ENCODE measurements at places on chromosomes 11 and 22.

- no peak for DNase-seq
Observed at GRCh38 chr11:77672264-77672663, 34.7 kb upstream of the CLNS1A start.

DNA sequence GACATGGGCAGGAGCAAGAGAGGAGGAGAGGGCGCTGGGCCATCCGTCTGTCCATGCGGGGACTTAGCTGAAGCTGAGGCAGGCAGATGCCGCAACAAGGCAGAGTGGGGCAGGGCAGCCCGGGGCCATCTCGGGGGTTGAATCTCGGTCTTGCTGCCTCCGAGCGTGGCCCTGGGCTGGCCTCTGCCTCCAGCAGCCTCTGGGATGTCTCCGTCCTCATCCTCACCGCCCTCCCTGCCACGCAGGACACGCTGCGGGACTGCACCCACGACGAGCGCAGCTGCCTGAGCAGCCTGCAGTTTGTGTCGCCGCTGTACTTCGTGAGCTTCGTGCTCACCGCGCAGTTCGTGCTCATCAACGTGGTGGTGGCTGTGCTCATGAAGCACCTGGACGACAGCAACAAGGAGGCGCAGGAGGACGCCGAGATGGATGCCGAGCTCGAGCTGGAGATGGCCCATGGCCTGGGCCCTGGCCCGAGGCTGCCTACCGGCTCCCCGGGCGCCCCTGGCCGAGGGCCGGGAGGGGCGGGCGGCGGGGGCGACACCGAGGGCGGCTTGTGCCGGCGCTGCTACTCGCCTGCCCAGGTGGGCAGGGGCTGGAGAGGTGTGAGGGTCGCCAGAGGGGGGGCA is 108.4 kb downstream of the CACNA1I start:
- no peak for DNase-seq

- no peak for DNase-seq
Observed at GRCh38 chr11:80239217-80239616, 798.4 kb upstream of the TENM4 start.

DNA sequence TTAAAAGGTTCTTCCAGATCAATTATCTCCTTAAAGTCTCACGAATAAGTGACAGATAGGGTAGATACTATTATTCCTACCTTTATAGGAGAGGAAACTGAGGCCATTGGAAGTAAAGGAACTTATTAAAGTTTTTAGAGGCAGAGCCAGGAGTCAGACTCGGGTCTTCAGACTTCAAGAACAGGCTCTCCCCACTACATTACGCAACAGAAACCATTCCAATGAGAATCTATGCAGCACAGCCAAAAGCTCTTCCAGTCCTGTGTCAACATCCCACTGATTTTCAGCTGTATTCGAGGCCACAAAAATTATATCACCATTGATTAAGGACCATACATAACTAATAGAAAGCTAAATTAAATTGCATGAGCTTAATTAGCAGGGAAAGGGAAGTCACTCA is 77.4 kb downstream of the RELT start:
- DNase-seq, result no peak

DNA sequence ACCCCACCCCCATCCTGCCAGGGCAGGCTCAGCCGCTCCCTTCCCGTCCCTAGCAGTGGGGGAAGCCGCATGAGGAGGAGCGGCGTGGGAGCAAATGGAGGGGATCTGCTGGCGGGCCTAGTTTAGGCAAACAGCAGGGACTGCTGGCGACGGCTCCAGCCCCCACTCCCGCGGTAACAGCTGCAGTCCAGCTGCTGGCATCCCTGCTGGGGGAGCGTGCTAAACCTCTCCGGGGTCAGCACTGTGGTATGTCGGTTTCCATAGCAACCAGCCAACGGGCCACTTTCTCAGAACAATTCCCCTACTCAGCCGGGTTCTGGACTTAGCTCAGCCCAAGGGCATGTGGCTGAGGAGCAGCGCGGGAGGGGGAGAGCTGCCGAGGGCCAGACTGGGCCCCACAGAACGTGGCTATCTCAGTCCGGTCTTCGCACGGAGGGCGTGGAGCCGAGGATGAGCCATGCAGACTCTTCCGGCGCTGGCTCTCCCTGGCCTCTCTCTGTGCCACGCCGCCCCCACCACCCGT is 98.8 kb downstream of the PKNOX2 start:
- peak; percentile 94 for DNase-seq

DNA sequence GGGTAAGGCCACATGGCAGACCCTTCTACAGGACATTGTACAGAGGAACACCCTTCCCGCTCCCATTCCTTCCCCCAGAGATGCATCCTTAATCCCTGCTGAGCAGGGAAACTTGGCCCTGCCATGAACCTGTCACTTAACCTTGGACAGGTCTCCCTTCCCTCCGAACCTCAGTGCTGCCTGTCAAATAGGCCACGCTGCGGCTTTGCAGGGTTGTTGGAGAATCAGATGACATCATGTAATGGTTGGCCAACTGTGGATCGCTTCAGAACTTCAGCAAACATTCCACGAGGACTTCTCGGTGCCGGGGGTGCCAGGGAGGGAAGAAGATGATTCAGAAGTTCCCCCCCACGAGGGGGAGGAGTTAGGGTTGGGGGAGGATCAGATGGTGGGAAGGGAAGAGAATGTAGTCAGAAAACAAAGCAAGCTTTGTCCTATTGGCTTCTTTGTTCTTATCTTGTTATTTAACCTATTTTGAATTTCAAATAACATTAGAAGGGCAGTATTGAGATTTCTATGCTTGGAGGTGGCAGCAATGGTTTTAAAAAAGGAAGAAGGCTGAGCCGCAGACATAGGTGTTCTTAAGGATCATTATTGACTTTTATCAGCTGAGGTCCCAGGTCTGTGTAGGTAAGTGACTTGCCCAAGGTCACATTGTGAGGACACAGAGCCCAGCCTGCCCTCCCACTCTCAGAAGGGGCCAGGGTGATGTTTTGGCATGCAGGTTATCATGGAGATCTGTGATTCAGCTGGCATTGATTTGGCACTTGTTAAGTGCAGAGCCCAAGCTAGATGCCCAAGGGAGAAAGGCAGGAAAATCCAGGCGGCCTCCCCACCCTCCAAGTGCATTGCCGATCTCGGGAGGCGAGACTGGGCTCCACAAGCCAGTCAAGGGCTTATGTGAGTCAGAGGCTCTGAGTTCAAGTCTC is 3.1 kb downstream of the CDC42EP1 start:
- DNase-seq, result no peak

DNA sequence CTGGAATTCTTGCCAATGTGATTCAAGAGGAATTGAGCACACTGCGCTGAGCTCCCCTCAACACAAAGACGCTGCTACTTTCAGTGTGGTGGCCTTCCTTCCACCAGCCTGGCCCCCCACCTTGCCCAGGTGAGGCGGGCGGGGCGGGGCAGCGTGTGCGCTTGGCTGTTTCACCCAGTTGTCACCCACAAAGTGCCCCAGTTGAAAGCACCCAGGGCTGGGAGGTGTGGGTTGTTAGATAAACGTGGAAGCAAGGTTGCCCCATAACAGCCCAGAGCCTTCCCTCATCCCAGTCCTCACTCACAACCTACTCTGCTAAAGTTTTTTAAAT is 43.1 kb downstream of the CACNG2 start:
- no peak for DNase-seq

DNA sequence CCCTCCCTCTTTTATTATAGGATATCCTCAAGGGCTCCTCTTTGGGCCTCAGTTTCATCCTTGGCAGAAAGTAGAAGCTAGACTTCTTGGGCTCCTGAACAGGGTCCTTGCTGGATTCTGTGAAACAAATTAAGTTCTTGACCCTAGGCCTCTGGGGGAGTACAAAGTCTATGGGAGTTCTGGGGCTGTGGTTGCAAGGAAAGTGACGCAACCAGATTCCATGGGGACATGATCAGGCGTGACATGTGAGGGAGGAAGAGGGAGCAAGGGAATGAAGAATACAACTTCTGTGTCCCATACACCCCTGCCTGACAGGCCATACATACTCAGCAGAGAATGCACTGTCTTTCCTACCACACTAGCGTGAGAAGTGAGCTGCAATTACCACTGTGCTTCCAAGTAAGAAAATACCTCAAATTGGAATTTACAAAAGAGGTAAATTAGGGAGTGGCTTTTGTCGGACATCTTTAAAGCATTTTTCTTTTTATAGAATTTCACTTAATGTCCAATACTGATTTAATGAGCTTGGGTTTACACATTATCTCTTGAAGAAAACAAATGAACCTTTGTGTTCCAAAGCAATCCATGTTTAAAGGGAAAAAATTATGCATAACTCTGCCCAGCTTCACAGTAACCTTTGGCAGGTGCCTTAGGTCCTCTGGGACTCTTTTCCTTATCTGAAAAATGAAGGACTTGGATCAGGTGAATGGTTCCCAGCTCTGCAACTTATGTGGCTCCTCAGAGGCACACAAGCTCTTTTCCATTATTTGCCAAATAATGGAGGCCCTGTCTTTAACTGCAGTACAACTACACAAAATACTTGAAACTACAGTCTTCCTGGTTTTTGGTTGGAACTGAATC is 38.9 kb downstream of the LIMK2 start:
- DNase-seq, result no peak

GRCh38 chr11:43998308-43998707 is 49.5 kb upstream of the ACCSL start:
- DNase-seq, result no peak

- DNase-seq, result no peak
Observed at GRCh38 chr11:105929084-105929955, 92.7 kb downstream of the MSANTD4 start.

Data from H9 (cell line).